ENCODE measurements at places on chromosomes 4 and X. TPM values are rescaled to one million over a fixed set of nuclear protein-coding genes. Genes with fewer than 3 reads are reported as not detected.

DNA sequence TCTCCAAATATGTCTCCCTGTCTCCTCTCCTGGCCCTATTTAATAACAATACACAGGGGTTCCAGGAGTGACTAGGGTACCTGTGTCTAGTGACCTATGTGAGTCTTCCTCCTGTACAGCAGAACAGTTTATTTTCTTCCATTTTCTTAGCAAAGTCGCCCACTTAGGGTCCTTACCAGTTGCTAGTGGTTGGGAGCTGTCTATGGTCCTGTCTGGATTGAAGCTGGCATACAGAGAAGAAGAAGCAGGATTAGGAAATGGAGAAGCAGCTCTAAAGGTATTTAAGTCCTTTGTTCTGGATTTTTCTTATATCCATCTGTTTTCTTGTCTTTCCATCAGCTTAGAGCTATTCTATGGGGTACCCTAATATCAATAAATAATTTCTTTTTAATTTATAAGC is 587.1 kb upstream of the CPEB2 start:
- no peak for DNase-seq

DNA sequence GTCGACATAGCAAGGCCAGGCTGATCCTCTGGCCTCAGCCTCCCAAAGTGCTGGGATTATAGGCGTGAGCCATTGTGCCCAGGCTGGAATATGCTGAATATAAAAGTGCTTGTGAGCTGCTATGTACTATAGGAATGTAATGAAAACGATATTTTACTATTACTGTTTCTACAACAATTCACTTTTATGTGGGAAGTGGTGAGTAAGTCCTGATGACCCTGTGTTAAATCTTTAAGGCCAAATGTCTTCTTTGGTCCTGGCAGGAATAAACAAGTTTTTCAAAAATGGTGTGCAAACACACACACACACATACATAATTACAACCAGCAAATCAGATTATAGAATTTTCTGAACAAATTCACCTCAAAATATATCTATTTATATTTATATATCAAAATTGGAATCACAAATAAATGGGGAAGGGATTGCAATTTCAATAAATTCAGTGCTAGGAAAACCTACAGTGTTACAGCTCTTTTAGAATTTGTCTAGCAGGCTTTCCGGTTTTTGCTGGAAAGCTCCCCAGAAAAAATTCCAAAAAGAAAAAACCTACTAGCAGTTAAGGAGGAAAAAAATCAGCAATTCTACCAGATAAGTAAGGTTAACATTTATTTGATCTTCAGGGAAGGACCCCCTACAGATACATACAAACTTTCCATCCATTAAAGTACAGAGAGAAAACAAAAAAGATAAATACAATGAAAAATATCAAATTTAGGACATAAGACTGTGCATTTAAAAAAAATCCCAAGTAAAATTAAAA is 17.9 kb downstream of the SMIM14 start:
- DNase-seq = no peak

DNA sequence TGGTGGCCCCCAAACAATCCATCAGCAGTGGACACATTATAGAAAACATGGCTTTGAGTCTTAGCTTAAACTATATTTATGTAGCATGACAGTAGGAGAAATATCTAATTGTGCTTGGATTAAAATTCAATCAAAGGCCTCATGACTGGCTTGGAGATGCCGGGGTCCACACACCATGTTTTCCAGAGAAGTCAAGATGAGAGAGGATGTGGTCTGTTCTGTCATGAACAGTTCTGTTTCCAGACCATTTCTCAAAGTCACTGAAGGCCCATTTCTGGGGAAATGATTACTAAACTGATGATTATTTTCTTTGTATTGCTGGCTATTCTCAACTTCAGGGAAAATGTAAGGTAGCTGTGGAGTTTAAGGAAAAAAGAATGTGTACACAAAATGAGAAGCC is 76.3 kb downstream of the C4orf51 start:
- no peak for DNase-seq

DNA sequence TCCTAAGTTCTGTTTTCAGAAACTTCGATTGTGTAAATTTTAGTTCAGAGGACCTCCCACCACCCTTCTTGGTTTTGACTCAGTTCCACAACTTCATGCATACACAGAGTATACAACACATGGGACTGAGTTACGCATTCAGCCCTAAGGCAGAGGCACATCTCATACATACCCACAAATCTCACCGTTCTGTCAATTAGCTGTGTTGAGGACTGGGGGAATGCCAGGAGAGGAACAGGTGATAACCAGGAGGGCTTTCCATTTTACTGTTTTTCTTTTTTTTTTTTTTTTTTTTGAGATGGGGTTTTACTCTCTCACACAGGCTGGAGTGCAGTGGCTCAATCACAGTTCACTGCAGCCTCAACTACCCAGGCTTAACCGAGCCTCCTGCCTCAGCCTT is 150.2 kb downstream of the TSPAN5 start:
- no peak for DNase-seq

DNA sequence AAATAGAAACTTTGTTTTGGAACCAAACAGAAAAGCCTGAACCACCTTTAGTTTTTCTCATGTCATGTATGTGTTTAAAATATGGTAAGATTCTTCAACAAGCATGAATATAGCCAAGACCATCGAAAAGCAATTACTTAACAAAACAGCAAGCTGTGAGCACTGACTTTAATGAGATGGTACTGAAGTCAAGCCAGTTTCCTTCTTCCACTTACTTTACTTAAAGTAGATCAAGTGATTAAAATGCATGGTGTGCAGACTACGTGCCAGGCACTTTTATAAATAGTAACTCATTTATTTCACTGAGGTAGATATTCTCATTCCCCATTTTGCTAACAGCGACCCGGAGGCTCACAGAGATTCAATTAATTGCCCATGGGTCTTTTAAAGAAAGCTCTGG is 46.2 kb upstream of the FGFBP2 start:
- no peak for DNase-seq

DNA sequence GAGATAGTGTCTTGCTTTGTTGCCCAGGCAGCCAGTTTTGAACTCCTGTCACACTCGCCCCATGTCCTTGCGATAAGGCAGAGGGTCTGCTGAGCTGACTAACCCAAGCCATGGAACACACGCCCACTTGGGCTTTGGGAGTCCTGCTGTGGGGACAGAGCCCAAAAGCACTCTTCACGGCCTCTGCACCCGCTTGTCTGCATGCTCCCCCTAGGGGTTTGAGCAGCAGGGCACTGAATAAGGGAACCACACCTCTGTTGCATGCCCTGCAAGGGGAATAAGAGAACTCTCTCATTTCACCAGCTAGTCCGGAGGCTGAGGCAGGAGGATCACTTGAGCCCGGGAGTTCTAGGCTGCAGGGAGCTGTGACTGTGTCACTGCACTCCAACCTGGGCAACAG is 166.0 kb downstream of the STAG2 start:
- DNase-seq = no peak

DNA sequence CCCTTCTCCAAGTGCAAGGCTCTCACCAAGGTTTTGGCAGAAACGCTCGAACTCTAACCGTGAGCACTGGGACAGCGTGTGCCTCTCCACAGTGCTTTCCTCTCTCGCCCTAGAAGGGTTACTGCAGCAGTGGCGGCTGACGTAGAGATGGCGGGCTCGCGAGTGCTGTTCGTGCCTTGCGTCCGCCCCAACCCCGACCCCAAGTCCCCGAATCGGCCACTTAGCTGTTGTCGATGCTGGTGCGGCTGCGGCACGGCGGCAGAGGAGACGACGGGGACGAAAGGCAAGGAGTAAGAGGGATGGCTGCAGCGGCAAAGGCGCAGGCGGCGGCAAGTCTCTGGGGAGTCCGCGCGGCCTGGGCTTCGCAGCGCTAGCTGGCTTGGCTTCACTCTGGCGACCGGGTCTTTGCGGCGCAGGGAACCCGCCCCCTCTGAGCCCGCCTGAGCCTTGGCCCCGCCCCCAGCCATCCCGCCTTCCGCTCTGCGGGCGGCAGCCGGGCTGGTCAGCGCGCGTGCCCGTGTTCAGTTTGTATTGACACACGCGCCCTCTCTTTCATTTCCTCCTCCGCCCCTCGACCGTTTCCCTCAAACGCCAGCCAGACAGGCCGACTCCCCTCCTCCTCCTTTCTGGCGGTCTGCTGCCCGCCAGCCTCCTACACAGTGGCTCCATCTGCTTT is at the start of gene SPIN4:
Gene SPIN4, minus strand, starts transcription at position 392 of the 676 bp plus-strand sequence. CDS start 513 bp downstream, outside the sequence.
- DNase-seq = peak; percentile 88

- no peak for DNase-seq
Measured at GRCh38 chr4:153294631-153295030, 49.9 kb upstream of the MND1 start.

GRCh38 chrX:74340051-74340450 is 36.1 kb downstream of the ZCCHC13 start:
- no peak for DNase-seq

- no peak for DNase-seq
Measured at GRCh38 chrX:13046141-13046855, 1.9 kb upstream of the FAM9C start.

- DNase-seq = no peak
Measured at GRCh38 chr4:158793021-158793420, 24.2 kb downstream of the FNIP2 start.

- no peak for DNase-seq
Measured at GRCh38 chr4:52711834-52712250, 39.4 kb downstream of the ERVMER34-1 start.

GRCh38 chr4:152946446-152946845 is 10.3 kb downstream of the FHDC1 start:
- DNase-seq = no peak

GRCh38 chr4:137967480-137968190 is 274.5 kb downstream of the SLC7A11 start:
- no peak for DNase-seq

The UNC5C gene
- 6.8 TPM for polyA plus RNA-seq

The GAGE1 gene
- 31.4 TPM for polyA plus RNA-seq

The CPXCR1 gene
- polyA plus RNA-seq = 4.6 TPM

The SSX7 gene
- not detected for polyA plus RNA-seq

Measured in testis (tissue), 5 donors.